ENCODE measurements at places on chromosomes 4 and X.

- no peak for DNase-seq
These were observed 10.8 kb downstream of the PSAPL1 start for GRCh38 chr4:7423801-7424552.

DNA sequence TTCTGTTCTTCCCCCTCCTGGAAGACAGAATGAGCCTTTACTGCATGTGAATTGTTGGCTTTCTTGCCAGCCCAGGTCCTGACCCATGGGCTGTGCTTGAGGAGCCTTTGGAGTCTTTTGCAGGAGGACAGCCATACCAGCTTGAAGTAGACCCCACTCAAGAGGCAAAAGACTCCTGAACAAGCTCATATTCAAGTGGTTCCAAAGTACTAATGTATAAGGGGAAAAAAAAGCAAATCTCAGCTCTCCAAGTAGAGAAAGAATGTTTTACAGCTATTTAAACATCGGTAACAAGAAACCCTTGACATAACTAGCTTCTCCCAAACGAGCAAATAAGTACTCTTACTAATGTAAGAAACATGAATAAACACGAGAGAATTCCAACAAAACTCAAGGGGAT is 174.9 kb upstream of the MXRA5 start:
- DNase-seq = no peak

GRCh38 chrX:136755411-136755810 is 25.3 kb downstream of the ARHGEF6 start:
- no peak for DNase-seq

GRCh38 chr4:74374561-74375327 is 9.8 kb downstream of the EREG start:
- no peak for DNase-seq

DNA sequence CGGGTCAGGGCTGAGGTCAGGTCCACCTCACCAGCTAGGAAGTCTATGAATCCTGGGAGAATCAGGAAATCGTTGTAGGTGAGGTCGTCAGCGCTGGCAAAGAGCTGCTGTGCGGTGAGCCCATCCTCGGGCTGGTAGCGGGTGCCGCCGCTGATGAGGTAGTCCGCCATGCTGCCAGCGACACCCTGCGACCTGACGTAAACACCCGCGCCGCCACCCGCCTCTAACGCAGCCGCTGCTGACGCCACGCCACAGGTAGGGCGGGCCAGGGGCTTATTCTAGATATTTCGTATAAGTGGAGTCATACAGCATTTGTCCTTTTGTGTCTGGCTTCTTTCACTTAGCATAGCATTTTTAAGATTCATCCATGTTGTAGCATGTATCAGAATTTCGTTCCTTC is 220.2 kb upstream of the ATP6AP2 start:
- DNase-seq = no peak

- no peak for DNase-seq
These were observed 2521.4 kb downstream of the ARAP2 start for GRCh38 chr4:33722800-33723516.

- DNase-seq = peak; percentile 42
These were observed 23.5 kb downstream of the RAP1GDS1 start for GRCh38 chr4:98284640-98285046.

- DNase-seq = no peak
These were observed 154.4 kb upstream of the ETNPPL start for GRCh38 chr4:108917255-108917654.

DNA sequence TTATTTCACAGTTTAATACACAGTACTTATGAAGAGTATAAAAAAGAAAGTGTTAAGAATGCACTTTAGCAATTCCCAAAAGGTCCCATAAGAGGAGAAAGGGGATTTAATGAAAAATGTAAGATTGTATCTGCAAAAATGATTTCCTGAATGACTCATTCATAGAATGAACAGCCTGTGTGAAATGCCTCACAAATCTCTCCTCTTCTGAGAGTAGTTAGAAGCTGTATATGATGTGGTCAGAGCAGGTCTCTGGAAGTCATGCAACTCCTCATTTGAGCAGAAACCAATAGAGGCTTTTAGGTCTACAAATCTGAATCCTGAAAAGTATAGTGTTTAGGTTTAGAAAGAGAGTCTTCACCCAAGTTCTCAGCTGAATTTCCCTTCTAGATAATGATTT is 381.3 kb upstream of the INTU start:
- DNase-seq = no peak

GRCh38 chrX:132435222-132435621 is 53.6 kb downstream of the MBNL3 start:
- DNase-seq = no peak

- DNase-seq = no peak
These were observed 23.6 kb upstream of the SLC25A43 start for GRCh38 chrX:119375561-119375960.

GRCh38 chrX:140501321-140501720 is 3.5 kb downstream of the SOX3 start:
- no peak for DNase-seq

- DNase-seq = no peak
These were observed 109.5 kb downstream of the DDX60 start for GRCh38 chr4:168208957-168209614.

- no peak for DNase-seq
These were observed 863.3 kb downstream of the CENPC start for GRCh38 chr4:66681962-66682361.

GRCh38 chrX:13899607-13900006 is 82.7 kb upstream of the GPM6B start:
- DNase-seq = no peak

DNA sequence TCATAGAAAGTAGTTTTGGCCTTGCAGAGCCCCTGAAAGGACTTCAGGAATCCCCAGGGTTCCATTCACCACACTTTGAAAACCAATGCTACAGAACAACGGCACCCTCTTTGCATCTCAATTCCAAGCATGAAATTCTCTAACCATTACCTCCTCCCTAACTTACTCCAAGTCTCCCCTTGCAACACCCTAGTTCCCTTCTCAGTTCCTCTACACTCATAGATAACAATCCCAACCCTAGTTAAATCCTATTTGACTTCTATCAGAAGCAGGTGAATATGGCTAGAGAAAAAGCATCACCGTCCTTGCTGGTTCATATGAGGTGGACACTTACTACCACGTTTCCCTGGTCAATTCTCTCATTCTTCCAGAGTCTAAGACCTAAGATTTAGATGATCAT is 2.4 kb downstream of the RCHY1 start:
- DNase-seq = no peak

DNA sequence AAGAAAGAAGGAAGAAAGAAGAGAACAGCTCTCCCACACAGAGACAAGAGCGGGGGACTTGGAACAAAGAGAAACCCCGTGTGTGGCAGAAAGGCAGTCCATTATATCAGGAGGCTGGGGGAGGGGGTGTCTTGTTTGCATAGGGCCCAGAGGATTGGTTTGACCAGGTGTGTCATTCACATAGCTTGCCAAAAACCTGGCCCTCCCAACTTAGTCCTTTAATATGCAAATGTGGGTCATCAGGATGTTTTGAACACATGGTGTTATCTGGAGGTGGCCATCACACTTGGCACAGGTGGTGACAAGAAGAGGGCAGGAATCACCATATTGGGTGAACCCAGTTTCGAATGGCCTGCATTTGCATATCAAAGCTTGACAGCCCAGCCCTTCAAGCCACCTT is 111.7 kb downstream of the LINC00632 start:
- DNase-seq = no peak

- DNase-seq = no peak
These were observed 93.9 kb downstream of the QDPR start for GRCh38 chr4:17418010-17418409.

- DNase-seq = no peak
These were observed 338.2 kb upstream of the PABPC4L start for GRCh38 chr4:134539729-134540231.

- DNase-seq = no peak
These were observed 215.6 kb downstream of the MAML3 start for GRCh38 chr4:139938414-139938813.

DNA sequence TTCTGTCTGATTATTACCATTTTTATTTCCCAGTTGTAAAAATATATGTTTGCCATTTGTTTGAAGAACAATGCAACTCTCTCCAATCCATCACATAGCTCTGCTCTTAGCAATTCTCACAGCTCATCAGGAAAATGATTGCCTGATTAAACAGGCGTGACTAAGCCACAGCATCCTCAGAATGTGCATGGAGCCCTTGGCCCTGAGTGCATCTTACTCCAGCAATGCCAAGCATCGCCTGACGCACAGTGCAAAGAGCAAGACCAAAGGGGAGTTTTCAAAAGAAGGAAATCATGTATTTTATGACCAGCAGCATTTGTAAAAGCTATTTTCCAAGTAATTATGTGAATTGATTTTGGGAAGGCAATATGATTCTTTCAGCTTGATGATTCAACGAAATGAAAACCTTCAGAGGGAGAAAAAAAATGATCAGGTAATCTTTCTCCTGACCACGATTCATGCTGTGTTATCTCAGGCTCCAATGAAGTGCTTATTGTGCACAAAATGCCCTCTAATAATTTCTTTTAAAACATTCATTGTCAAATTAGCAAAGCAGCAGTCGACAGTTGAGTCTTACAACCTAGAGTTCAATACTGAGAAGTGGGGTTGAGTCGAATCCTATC is 138.0 kb upstream of the FAM9B start:
- DNase-seq = no peak

- no peak for DNase-seq
These were observed 71.6 kb upstream of the NFKB1 start for GRCh38 chr4:102429553-102429952.

- no peak for DNase-seq
These were observed 42.8 kb upstream of the KLF3 start for GRCh38 chr4:38621028-38621684.

- no peak for DNase-seq
These were observed 16.4 kb downstream of the DCLK2 start for GRCh38 chr4:150094676-150095075.

- DNase-seq = no peak
These were observed 44.5 kb upstream of the ZBTB33 start for GRCh38 chrX:120205816-120206753.

DNA sequence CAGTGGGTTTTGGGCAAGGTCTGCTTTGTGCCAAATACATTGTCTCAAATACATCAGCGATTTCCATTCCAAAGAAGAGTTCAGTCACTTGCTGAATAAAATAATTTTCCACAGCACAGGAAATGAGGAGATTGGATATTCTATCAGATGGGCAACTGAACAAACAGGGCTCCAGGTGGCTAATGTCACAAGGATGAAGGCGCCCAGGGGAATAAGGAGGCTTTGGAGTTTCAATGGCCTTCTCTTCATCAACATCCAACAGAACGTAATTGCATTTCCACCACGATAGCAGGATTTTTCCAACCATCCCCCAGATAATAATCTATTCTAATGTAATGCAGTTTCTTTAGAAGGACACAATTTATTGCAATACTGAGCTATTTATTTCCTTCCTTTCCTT is 104.7 kb upstream of the KLHL13 start:
- DNase-seq = no peak

DNA sequence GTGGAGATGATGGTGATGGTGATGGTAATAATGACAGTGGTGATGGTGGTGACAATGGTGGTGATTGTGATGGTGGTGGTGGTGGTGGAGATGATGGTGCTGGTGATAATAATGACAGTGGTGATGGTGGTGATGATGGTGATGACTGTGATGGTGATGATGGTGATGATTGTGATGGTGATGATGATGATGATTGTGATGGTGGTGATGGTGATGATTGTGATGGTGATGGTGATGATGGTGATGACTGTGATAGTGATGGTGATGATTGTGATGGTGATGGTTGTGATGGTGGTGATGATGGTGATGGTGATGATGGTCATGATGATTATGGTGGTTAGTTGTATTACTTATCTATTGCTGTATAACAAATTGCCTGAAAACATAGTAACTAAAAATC is 108.9 kb upstream of the NKX1-1 start:
- DNase-seq = no peak

GRCh38 chrX:123846577-123847038 is 13.2 kb upstream of the XIAP start:
- peak; percentile 61 for DNase-seq

DNA sequence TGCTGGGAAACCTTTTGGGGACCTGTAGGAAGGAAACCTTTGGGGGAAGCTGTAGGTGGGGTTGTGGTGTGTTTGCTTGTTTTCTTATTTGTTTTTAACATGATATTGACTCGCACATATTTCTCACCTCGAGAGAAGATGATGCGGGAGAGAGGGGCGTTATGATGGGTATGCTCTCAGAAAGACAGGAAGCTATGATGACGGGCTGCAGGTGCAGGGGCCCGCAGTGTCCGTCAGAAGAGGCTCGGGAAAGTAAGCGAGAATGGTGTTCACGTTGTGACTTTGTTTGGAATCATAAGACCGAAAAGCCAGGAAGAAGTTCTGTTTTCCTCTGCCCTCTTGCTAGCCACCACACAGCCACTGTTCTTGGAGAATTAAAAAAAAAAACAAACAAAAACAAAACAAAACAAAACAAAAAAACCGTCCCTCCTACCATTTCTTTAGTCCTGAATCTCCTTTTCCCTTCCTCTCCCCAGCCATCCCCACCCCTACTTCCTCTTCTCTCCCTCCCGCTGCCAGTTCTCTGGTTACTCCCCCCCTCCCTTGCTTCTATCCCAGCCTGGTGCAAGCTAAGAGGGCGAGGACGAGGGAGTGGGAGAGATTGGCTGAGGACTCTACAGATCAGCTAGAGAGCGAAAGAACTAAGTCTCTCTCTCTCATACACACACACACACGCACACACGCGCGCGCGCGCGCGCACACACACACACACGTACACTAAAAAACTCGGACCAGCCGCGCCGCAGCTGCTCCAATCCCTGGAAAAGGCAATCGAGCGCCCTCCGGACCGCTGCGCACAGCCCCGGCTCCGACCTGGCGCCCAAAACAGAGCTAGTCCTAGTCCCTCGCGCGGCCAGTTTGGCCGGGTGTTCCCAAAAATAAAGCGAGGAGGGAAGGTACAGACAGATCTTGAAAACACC is at the start of gene BMP3:
Gene BMP3, plus strand, starts transcription at position 648 of the 920 bp plus-strand sequence. CDS start 577 bp downstream, outside the sequence.
- DNase-seq = no peak

- DNase-seq = no peak
These were observed 169.5 kb upstream of the SMARCAD1 start for GRCh38 chr4:94038195-94038594.

- no peak for DNase-seq
These were observed 267.5 kb downstream of the FAT4 start for GRCh38 chr4:125582302-125582701.

- DNase-seq = no peak
These were observed 36.5 kb downstream of the AFF2 start for GRCh38 chrX:148536961-148537360.

Measured in foreskin melanocyte (primary cell).